Fibroblast of the conjunctiva (primary cell): ENCODE measurements at places on chromosomes 1 and 21.
A peak's percentile ranks its signal among the peaks of the same experiment; 100 is the strongest.

GRCh38 chr1:164423136-164423535, 135.8 kb upstream of the PBX1 start:
- no peak for DNase-seq

GRCh38 chr1:27528818-27529703, 39.1 kb upstream of the WASF2 start:
- peak; percentile 50 for DNase-seq

- no peak for DNase-seq
Observed at GRCh38 chr1:89464008-89464407, 60.6 kb upstream of the LRRC8B start.

DNA sequence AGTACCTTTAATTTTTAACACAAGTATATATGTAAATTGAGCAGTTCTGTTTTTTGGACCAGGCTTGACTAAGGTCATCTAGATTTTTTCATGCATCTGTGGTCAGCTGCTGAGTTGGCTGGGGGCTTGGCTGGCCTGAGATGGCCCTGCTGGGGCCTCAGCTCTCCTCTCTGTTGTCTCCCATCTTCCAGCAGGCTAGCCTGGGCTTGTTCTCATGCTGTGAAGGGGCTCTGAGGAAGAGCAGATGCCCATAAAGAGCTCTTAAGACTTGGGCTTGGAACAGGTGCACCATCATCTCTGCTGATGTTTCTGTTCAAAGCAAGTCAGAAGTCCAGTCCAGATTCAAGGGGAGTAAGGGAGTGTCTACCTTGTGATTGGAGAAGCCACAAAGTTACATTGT, 51.2 kb upstream of the TNR start:
- no peak for DNase-seq

DNA sequence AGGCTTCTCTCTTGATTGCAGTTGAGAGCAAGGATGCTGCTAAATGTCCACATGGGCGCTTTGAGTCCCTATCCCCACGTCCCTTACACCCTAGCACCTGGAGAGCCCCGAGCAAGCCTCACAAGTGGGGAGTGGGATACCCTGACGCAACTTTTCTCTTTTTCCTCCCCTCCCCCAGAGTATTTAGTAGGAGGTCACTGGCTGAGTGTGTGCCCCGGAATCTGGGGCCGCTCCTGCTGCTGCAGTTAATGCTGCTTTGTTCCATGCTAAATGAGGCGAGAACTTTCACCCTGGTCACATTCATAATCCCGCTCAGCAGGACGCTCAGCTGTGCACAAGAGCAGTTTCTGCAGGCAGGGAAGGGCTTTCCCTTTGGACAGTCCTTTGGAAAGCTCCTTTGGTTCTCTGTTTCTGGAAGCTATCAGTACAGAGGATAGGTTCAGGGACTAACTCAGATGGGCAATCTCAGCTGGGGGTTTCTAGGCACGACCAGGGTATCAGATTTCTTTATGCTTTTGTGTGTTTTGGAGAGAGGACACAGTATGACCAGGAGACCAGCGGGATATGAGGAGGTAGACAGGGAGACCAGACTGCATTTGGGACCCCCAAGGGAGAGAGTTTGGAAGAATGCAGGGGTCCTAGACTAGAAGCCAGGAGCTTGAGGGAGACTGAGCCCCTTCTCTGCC, 75.9 kb downstream of the NOS1AP start:
- no peak for DNase-seq
